ENCODE measurements at places on chromosomes 5 and 9.

GRCh38 chr5:68707575-68707974 is 386.2 kb upstream of the SLC30A5 start:
- DNase-seq = no peak

GRCh38 chr9:127895811-127896210 is 3.6 kb downstream of the ST6GALNAC6 start:
- DNase-seq = no peak

DNA sequence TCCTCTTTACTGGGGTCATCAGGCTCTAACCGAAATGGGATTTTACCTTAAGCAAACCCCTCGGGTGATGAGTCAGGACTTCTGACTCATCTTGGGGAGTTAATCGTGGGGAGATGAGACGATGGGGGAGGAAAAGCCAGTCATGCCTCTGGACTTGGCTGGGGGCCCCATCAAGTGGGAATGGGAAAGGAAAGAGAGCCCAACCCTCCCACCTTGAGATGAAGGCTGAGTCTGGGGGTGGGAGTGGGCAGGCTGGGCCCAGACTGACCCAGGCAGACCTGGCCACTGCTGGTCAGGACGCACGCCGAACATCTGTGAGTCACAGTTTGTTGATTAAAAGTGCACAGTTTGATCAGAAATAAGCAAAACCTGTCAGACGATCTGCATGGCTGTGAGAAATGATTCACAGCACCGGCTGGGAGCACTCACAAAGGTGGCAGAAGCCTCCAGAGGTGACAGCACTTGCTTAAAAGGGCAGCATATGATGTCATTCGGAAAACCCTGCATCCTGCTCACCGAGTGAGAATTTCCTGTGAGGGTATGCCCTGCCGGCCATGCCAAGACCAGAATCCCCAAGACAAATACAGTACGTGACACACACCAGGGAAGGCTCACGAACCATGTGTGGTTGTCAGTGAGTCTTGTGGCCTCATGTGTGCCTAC is 50.0 kb upstream of the SLC25A51 start:
- no peak for DNase-seq

DNA sequence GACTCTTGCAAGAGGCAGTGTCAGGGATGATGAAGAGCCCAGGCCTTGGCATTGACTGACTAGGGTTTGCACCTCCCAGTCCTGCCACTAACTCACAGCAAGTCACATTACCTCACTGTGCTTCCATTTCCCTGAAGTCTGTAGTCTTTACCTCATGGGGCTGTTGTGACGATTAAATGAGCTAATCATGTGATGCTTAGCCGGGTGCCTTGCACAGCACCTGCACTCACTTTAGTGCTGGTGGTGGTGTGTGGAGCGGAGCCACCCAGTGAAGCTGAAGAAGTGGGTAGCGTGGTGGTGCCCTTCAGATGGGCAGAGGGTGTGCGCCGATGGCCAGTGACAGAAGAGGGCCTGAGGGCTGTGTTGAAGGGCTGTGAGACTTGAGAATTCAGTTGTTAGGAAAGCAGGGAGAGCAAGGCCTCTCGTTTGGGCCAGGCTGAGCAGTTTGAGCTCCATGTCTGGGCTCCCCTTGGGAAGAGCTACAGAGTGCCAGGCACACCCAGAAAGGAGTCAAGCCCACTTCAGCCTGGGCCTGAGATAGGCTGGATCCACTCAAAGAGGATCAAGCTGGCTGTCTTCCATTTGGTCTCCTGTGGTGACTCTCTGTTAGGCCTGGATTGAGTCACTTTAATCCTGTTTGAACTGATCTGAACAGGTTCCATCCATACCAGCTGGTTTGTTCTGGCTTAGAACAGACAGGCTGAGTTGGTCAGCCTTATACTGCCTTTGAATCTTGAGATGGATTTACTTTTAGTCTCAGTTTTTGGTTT is 42.5 kb downstream of the RALGPS1 start:
- no peak for DNase-seq

- DNase-seq = no peak
These were observed 1.0 kb downstream of the ADAMTS19 start for GRCh38 chr5:129460936-129461710.

GRCh38 chr5:68962757-68963484 is 130.9 kb upstream of the SLC30A5 start:
- no peak for DNase-seq

- no peak for DNase-seq
These were observed 11.4 kb downstream of the BASP1 start for GRCh38 chr5:17228821-17229291.

GRCh38 chr5:66744040-66744439 is 147.8 kb downstream of the MAST4 start:
- no peak for DNase-seq

- no peak for DNase-seq
These were observed at the start of gene ASS1 for GRCh38 chr9:130444565-130445221. Gene ASS1, plus strand, starts transcription at chr9:130444961. Its CDS starts 7,268 bp downstream, at chr9:130452229.

DNA sequence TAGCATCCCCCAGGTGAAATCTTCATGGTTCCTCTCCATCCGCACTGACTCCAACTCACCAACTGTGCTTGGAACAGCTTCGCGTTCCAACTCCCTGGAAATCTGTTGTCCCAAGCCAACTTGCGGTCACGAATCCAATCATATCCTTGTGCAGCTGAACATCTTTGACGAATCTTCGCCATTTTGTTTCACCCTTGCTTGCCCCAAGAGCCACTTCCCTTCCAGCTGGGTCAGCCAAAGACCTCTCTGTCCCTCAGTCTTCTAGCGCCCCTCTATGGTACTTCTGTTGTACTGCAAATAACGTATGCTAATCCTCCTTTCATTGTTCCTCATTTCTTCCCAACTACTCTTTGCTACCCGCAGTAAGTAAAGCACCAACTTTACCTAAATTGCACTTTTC is 61.0 kb upstream of the TARS1 start:
- peak; percentile 42 for DNase-seq

- no peak for DNase-seq
These were observed 26.0 kb upstream of the OLFM1 start for GRCh38 chr9:135061441-135061840.

DNA sequence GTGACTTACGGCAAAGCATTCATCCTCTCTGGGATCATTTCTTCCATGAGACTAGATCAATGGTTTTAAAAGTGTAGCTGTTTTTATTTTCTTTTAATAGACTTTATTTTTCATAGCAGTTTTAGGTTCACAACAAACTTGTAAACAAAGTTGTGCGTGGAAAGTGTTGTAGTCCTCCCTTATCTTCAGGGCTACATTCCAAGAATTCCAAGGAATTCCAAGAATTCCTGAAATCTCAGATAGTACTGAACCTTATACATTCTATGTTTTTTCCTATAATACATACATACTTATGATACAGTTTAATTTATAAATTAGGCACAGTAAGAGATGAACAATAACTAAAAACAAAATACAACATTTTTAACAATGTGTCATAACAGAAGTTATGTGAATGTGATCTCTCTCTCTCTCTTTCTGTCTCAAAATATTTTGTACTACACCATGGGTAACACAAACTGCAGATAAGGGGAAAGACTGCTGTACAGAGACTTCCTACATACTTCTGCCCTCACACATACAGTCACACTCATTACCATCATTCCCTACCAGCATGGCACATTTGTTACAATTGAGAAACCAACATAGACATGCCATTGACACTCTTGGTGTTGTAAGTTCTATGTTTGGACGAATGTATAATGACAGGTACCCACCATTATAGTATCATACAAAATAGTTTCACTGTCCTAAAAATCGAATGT is 1933.2 kb upstream of the WWC1 start:
- DNase-seq = no peak

- DNase-seq = no peak
These were observed 62.8 kb upstream of the PPP1R26 start for GRCh38 chr9:135416664-135417290.

GRCh38 chr9:389159-389558 is 174.5 kb downstream of the DOCK8 start:
- no peak for DNase-seq

DNA sequence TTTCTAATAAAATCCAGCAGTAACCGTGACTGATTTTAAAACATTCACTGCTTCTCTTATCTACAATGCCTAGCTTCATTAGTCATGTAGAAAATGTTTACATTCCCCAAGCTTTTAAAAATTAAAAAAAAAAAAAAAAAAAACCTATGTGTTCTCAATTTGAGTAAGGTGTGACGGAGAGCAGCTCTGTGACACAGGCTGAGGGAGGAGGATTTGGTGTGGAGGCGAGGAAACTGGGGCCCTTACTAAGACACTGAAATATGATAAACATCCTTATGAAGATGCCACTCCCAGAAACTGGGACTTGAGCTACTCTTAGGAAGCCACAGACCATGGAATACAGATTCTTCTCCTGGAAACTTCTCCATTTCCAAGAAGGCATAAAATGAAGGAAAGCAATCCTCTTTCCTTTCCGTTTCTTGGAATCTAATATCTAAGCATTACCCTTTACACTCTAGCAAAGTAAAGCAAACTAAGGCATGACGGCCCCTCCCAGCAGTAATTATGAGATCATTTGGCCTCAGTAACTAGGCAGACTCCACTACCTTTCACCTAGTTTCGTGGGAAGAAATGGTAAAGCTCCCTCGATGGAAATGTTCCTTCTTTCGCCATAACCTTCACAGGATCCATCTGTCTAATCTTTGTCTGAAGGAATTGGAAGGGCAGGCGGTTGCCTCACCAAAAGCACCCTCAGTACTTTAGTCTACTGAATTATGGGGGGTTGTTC is 23.5 kb downstream of the GRAMD2B start:
- no peak for DNase-seq

GRCh38 chr5:69492391-69492922 is at the start of gene OCLN:
Gene OCLN, plus strand, starts transcription at chr5:69492790. Its CDS starts 11,455 bp downstream, at chr5:69504245.
- DNase-seq = no peak

GRCh38 chr5:54150841-54151240 is 159.5 kb downstream of the ARL15 start:
- no peak for DNase-seq

DNA sequence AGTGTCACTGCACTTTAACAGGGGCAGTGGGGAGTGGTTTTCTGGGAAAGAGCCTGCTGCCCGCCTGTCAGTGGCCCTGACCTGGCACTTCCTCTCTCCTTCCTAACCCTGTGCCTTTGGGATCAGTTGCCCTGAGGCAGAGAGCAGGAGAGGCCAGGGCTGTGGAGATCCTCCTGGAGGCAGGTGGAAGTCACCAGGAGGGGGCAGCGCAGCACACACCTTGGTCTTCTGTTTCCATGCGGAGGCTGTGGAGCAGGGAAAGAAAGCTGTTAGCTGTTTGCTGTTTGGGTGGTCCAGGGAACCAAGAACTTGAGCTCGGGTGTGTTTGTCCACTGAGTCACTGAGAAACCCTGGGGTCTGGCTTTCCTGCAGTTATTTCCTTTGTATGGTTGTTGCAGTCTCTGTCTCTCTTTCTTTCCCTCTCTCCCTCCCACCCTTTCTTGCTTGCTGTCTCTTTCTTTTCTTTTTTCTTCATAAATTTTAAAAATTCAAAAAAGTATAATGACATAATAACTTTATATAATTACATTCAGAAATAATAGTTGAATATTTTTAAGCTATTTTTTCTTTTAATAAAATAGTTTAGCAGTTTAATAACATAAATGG is 28.1 kb downstream of the NTRK2 start:
- DNase-seq = no peak

DNA sequence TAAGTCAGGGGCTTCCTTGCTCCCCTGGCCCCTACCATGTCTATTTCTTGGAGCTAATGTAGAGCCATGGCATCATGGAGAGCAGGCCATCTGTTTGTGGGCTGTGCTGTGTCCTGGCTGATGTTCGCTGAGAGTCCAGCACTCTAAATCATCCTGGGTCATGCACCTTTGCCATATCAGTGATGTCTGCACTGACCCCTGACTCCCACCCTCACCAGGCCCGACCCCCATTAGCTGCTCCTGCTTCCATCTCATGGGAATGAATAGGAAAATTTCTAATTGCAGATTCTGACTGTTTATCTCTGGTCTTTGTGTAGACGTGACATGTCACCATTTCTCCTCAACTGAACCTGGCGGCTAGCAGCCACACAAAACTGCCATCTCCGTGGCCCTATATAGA is 236.9 kb downstream of the NSG2 start:
- DNase-seq = no peak

GRCh38 chr5:148823871-148824270 is 2.5 kb upstream of the ADRB2 start:
- DNase-seq = no peak

DNA sequence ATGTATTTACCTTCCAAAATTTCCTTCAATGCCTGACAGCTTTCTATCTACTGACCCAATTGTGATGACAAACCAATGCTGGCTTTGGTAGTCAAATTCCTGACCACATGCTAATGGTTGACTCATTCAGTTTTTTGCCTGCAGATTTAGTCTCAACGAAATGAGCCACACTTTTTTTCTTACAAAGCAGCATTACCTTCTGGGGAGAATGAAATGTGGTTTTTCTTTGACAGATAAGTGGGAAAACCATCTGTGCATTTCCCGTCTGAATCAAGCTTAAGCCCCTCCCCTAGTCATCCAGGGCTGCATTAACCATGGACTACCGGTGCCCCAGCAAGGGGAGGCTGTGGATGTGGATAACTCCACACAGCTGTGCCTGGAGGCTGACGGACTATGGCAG is 99.6 kb upstream of the TAF11L2 start:
- DNase-seq = no peak

DNA sequence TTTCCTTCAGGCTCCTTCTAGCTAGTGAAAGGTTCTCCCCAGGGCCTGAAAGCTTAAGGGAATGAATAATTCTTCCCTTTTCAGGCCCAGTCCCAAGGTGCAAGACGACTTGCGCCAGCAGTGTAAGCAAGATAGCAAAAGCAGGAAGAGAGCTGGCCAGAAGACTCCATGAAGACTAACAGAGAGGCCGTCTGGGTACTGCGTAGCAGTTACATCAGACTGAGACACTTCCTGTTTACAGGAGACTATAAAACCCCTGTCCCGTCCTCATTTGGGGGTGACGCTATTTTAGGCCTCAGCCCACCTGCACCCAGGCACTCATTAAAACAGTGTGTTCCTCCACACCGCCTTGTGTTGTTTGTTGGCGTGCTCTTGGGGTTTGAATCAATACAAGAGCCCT is 90.7 kb upstream of the MOCS2 start:
- peak; percentile 40 for DNase-seq

GRCh38 chr9:120768247-120768646 is 25.0 kb downstream of the FBXW2 start:
- DNase-seq = no peak

- no peak for DNase-seq
These were observed 53.4 kb upstream of the SNAPC3 start for GRCh38 chr9:15369238-15369637.

GRCh38 chr5:68264024-68264956 is 48.7 kb downstream of the PIK3R1 start:
- no peak for DNase-seq
